T-cell (primary cell): ENCODE measurements at places on chromosomes 3 and 15.

GRCh38 chr15:84982301-84982920 is 755 bp downstream of the PDE8A start:
- peak; percentile 41 for DNase-seq

- DNase-seq, result no peak
These were observed 7.6 kb upstream of the SRGAP3 start for GRCh38 chr3:9257092-9257491.

DNA sequence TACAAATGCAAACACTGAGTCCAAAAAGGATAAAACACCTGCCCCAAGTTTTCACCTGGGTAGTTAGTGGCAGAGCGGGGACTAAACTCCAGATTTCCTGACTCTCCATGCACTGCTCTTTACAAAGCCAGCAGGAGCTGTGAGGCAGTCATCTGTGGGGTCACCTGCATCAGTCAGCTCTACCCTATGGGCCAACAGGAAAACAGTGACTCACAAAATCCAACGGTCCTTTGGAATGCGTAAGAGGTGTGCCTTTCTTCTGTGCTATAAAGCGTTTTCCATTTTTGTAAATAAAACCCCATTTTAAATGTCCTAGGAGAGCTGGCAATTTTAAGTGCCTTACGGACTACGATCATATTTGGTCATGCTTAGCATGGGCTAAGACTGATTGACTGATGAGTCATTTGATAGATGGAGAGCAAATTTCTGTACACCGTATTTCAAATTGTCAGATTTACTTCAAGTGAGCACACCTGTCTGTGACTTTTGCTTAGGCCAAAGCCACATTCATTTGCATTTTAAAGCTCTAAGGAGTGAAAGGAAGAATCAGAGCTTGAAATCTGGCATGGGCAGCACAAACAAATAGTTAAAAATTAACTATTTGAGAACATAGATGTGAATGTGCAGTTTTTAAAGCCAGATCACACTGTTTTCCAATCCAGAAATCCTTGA is 4.4 kb upstream of the COL8A1 start:
- DNase-seq, result no peak

DNA sequence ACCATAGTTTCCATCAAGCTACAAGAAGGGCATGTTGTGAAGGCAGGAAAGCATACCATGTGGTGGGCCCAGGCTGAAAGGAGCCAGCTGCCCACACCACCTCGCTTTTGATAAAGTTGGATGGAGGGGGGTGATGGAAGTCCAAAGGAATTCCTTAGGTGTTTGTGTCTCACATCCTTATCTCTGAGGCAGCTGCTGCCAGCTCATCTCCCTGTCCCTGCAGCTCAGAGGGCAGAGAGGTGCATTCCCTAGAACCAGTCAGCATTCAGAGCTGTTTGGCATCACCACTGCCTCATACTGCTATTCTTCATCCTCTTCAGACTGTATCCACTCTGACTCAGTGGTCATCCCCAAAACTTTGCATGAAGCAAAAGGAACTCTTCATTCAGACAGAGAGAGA is 141.5 kb upstream of the BFSP2 start:
- DNase-seq, result no peak

- DNase-seq, result no peak
These were observed 59.7 kb downstream of the PDCD6IP start for GRCh38 chr3:33858131-33858530.

- DNase-seq, result no peak
These were observed 34.1 kb downstream of the CCDC191 start for GRCh38 chr3:114022145-114022802.

GRCh38 chr3:150956376-150956775 is 16.2 kb downstream of the CLRN1 start:
- no peak for DNase-seq

- no peak for DNase-seq
These were observed 59.8 kb downstream of the SNX4 start for GRCh38 chr3:125460233-125460632.

DNA sequence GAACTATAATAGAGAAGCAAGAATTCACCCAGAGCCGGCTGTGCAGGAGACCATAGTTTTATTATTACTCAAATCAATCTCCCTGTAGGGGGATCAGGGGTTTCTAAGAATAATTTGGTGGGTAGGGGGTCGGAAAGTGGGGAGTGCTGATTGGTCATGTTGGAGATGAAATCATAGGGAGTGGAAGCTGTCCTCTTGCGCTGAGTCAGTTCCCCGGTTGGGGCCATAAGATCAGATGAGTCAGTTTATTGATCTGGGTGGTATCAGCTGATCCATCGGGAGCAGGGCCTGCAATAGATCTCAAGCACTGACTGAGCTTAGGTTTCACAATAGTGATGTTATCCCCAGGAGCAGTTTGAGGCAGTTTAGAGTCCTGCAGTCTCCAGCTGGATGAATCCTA is 97.0 kb upstream of the SNRPN start:
- no peak for DNase-seq

GRCh38 chr3:18892047-18892446 is 256.3 kb upstream of the KCNH8 start:
- DNase-seq, result no peak

- peak; percentile 16 for DNase-seq
These were observed 24.1 kb upstream of the OR5K4 start for GRCh38 chr3:98329392-98330124.

DNA sequence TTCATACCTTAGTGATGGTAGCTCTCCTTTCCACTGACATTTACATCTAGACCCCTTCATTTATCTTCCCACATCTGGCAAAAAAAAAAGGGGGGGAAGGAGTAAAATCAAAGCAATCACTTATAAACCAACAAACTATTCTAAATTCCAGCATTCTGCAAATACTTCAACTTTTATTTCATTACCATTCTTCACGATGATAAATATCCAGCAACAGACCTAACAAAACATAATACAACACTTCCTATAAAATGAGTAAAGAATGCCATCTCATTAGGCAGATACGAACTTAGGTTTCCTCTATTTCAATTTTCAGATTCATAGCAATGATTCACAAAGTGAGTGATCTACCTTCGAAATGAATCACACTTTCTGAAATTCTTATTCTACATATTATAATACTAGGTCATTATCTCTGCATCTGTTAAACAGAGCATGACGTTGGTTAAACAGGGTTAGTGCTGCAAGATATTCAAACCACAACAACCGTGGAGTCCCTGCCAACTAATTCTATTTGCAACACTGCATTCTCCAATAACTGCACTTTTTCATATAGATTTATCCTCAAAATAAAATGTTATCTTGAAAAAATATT is at the start of gene LRRFIP2:
Gene LRRFIP2, minus strand, starts transcription at position 51 of the 595 bp plus-strand sequence. CDS start 25,599 bp downstream, outside the sequence.
- DNase-seq, result no peak
